ENCODE measurements at places on chromosomes 16 and 17.

DNA sequence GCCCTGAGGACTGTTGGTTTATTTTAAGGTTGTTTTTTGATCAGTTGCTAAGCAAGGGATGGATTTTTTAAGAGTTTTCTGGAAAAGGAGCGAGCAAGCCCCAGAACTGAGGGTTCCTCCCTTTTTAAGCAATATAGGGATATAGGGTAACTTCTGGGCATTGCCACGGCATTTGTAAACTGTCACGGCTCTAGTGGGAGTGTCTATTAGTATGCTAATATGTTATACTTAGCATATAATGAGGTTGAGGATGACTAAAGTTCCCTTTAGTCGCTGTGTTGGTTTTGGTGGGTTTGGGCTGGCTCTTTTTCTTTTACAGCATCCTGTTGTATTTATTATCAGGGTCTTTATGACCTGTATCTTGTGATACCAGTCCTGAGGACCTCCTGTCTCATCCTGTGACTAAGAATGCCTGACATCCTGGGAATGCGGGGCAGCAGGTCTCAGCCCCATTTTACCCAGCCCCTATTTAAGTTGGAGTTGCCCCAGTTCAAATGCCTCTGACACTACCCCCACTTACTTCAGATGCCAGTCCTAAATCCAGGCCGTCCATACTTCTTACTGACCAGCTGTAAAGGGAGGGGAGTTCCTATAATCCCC lies 59.4 kb downstream of the MFSD11 start:
- DNase-seq: no peak

DNA sequence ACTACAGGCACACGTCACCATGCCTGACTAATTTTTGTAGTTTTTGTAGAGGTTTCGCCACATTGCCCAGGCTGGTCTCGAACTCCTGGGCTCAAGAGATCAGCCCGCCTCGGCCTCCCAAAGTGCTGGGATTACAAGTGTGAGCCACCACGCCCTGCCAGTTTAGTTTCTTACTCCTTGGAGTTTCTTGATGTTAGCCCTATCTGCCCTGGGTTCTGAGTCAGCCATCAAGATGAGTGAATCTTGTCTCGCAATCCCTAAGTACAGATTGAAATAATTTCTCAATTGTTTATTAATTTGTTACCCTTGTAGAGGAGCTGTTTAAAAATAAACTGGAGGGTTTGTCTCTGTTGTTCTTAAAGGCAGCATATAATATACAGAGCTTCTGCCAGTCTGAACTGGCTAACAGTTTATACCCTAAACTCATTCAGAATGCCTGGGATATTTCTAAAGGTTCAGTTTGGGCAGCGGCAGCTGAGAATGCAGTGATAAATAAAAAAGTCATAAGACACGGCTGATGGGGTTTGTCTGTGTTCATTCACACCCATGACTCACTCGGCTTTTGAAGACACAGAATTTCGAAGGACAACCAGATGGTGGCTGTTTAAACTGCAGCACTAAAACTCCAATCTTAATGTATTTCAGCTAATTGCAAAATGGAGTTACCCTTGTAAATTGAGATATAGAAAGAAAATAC lies 39.6 kb downstream of the GPRC5B start:
- no peak for DNase-seq

- DNase-seq: no peak
These were observed 16.2 kb downstream of the SREBF1 start for GRCh38 chr17:17820463-17821158.

DNA sequence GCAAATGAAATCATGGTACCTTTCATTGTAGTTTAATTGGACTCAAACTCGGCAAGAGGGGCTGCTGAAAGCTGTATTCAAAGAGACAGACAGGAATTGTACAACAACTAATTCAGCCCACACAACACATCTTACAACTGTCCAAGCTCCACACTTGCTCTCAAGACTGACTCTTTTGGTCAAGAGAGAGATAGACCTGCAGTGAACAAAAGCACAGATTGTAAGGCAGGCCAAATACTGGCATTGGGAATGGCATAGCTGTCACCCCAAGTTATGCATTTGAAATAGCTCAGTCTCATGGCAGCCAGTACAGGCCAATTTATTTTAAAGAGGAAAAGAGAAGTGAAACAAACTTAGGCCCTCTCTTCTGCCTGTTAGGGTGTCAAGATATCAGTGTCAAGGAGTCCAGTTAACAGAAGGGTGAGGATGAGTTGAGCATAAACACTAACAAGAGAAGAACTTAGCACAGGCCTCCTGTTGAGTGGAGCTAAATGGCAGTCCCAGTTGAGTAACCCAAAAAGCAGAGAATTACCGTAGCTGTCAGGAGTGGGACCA lies 215.7 kb downstream of the IRX3 start:
- no peak for DNase-seq

GRCh38 chr16:67666032-67666551 lies 458 bp downstream of the ENKD1 start:
- no peak for DNase-seq

- DNase-seq: no peak
These were observed 411.8 kb upstream of the SALL1 start for GRCh38 chr16:51562891-51563290.

DNA sequence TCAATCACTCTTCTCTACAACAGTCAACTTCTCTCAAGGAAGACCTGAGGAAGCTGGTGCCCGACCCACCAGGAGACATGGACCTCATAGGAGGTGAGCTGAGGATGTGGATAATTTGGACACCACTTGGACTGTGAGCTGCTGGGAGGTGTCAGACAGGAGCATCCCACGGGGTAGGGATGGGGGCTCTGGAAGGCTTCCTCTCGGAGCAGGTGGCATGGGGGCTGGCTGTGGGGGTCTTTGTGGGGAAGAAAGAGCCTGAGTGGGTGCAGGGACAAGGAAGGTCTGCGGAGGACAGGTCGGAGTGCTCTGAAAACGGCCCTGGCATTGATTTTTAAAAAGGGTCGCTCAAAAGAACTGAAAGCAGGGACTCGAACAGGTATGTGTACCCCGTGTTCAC lies 64.0 kb downstream of the TBC1D16 start:
- DNase-seq: no peak

Measured in NT2/D1 (cell line).